Body of pancreas (tissue), 4 donors: ENCODE measurements at places on chromosomes 6 and 20. TPM values are rescaled to one million over a fixed set of nuclear protein-coding genes. Genes with fewer than 3 reads are reported as not detected.

GRCh38 chr20:46087161-46087560 is 2.6 kb downstream of the NCOA5 start:
- no peak for DNase-seq

The AKAP12 gene
- total RNA-seq = 25.2 TPM

The RGS17 gene
- total RNA-seq = 1.0 TPM

DNA sequence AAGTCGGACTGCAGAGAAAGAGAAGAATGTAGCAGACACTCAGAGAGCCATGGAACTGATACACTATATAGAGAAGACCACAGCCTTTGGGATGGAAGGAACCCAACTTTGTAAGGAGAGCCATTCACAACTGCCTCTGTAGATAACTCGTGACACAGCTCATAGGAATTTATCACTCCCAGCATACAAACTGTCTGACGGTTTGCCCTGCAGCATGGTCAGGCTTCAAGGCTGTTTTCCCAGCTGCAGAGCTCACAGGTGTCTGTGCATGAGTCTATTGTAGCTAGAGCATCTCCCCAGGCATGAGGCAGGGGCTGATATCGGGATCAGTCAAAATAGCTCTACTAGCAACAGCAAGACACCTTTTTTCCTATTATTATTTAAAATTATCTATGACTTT is 130.5 kb upstream of the DTNBP1 start:
- no peak for DNase-seq

DNA sequence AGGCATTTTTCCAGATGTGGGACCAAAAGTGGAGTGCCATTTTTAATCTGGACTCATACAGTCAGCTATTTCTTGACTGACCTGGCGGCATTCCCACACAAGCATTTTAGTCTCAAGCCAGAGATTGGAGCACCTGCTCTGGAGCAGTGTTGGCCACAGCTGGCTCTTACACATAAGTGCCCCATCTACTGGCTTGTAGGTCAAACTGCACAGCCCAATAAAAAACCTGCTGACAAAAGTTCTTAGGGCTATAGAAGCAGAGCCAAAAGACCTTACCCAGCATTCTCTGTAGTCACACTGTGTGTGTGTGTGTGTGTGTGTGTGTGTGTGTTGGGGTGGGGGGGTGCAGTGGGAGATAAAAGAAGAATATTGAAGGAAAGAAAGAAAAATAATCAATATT is 38.6 kb upstream of the SENP6 start:
- no peak for DNase-seq

DNA sequence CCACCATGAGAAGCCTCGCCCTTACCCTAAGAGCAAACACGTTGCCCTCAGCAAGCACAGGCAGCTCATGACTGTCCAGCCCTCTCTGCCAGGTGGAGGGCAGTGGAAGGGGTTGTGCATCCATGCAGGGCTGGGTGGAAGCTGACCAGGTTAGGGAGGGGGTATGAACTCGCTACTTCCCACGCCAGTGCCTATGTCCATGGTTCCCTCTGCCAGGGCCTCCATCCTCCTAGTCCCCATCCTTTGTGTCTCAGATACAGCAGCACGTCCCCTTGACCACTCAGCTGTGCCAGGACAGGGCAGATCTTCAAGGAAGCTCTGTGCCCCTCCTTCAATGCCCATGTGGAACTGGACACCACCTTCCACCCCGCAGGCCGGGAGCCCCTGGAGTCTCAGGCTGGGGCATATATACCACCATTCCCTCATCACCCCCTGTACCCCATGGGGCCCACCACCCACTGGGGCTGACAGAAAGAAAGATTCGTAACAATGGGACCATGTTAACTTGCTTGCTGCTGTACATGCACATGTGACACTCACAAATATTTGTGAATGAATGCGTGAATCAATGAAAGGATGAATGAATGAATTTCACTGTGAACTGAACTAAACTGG is 90.7 kb downstream of the ANKRD60 start:
- DNase-seq = no peak

DNA sequence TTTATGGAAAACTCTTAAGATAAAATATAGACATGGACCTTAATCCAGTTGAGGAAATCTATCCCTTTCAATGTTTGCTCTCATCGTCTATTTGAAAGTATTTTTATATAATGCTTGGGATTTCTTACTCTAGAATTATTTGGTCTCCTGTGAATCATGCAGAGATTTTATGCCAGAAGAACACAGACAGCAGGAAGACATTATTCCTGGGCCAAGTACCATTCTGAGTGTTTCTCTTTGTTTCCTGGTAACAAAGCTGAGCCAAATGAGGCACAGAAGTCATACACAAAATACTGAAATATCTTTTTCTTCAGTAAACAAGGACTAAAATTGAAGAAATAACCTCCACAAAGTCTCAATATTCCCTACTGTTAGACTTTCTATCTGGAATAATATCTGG is 538.2 kb upstream of the EYS start:
- DNase-seq = no peak

DNA sequence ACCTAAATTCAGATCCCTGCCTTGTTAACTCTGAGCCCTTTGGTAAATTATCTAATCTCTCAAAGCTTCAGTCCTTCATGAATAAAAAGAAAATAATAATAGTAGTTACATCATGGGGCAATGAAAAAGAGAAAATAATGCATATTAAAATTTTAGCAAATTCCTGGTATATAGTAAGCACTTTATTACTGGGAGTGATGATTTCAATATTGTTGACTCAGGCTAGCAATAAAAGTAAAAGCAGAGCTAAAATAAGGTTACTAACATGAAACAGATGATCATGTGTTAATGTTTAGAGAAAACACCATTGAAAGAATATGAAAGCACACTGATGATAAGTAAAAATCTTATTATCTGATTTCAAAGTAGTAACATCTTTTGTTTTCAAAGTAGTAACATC is 13.6 kb downstream of the GINS1 start:
- DNase-seq = no peak

- no peak for DNase-seq
Observed at GRCh38 chr6:144883915-144884314, 598.8 kb downstream of the UTRN start.

DNA sequence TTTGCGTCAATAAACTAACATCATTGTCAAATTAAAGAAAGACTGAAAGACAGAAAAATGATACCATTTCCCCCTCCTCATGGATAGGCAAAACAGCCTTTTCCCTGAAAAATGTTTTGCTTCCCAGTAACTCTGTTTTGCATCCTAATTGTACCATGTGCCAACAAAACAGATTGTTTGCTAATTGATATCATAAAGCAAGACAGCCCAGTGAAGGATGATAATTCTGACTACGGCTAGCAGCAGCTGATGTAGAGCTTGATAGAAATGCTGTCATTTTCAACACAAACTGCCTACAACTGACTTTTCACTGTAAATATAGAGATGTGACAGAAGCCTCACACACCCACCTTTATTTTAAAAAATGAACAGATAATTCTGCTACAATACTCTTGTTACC is 1061.6 kb downstream of the HACE1 start:
- no peak for DNase-seq

DNA sequence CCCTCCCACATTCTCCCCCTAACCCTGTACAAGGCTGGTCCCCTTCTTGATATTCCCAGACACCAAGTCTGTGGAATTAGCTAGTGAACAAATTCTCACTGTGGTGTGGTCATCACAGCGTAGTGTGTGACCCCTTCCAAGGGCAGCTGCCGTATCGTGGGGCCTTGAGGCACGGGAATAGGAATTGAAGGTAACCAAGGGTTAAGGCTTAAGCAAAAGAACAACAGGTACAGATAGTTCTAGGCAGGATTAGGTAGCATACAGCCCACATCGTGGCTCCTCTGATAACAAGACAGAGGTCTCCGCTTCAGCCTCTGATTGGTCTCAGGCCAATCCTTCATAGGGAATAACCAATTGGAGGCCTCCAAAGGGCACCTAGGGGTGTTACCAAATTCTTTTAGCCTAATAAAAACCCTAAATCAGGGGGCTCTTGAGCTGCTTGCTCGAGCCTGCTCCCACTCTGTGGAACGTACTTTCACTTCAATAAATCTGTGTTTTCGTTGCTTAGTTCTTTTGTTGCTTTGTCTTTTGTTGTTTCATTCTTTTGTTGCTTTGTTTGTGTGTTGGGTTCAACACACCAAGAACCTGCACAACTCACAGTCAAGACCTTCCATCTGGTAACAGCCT is 64.7 kb downstream of the GPR6 start:
- DNase-seq = no peak

GRCh38 chr6:22306741-22307466 is 10.1 kb upstream of the PRL start:
- no peak for DNase-seq

GRCh38 chr6:1123386-1124375 is 188.2 kb upstream of the FOXQ1 start:
- DNase-seq = peak; percentile 61
